Anterior cingulate cortex (tissue), 58 donors: ENCODE measurements at places on chromosomes 7 and 10.

DNA sequence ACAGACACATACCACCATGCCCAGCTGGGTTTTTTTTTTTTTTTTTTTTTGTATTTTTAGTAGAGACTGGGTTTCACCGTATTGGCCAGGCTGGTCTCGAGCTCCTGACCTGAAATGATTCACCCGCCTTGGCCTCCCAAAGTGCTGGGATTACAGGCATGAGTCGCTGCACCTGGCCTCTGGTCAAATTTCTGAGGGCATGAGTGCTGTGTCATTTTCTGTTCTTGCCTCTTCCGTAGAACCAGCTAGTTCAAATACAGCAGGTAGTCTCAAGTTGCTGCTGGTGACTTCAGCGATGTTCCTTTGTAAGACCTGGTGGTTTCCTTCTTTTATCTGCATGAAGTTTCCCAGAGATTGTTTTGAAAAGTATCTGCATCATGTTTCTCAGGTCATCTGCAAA lies 134.8 kb upstream of the SHH start:
- DNase-seq: no peak

DNA sequence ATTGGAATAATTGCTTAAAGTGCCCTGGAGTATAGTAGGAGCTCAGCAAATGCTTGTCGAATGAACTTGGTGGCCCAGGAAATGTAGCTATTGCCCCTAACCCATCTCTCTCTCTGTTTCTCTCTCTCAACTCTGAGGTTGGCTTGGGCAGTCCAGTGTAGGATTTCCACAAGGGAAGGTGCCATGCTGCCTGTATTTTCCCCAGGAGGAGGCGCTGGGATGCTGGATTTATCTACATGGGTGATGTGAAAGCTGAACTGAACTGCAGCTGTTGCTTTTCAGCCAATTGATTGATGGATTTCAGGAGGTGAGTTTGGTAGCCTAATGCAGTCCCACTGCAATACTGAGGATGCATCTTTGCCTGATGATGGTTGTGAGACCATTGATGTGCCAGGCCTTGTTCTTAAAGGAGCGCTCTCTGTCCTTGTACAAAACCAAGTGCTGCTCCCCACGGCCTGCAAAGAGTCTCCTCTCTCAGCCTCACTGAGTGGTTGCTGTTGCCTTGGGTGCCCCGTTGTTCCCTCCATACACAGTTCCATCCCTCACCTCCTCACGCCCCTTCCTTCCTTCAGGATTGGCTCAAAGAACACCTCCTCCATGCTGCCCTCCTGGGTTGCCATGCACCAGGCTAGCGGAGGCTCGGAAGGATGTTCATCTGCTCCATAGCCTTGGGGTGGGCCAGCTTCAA lies 200.6 kb downstream of the GLRX3 start:
- DNase-seq: no peak

DNA sequence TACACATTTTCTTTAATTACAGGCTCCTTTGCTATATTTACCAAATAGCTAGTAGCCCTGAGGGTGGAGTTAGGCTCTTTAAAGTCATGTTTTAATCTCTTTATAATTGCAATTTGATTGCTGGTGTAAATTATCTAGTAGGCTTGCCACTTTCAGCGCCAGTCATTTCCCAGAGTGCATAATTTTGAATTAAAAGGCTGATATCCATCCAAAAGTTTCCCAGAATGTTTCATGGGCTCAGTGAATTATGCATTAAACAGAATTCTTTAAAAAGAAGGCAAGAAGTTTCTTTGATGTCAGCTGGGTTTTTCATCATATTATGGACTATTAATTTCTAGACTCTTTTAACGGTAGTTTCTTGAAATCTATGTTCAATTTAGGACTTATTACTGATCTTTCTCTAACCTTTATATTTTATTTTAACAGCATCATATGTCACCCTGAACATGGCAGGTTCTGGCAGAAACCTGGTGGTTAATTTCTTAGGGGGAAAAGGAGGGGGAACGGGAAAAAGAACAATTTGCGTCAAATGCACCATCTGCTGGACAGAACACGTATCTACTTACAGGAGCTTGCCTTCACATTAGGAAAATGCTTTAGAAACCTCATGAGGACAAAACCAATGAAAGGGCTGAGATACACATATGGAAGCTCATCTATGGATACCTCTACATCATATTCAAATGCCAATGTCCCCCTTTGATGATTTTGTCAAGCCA lies 171.1 kb downstream of the GRM3 start:
- DNase-seq: peak; percentile 15

GRCh38 chr7:17429579-17429978 lies 131.1 kb downstream of the AHR start:
- no peak for DNase-seq

DNA sequence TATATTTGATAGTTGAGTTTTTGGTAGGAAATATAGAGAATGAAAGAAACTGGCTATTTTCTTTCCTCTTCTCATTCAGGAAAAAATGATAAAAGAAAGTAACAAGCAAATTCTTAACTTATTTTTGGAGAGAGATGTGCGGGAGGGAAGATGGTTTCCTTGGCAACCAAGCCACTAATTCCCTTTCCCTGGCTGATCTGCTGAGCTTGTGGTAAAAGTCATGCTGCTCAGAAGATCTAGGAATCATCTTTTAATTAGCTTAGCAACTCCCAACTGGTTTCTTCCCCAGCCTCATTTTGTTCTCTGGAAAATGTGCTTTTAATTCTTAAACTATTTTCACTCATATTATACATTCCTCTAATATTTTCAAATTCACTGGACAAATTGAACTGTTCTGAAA lies 11.8 kb downstream of the UROS start:
- DNase-seq: peak; percentile 14

DNA sequence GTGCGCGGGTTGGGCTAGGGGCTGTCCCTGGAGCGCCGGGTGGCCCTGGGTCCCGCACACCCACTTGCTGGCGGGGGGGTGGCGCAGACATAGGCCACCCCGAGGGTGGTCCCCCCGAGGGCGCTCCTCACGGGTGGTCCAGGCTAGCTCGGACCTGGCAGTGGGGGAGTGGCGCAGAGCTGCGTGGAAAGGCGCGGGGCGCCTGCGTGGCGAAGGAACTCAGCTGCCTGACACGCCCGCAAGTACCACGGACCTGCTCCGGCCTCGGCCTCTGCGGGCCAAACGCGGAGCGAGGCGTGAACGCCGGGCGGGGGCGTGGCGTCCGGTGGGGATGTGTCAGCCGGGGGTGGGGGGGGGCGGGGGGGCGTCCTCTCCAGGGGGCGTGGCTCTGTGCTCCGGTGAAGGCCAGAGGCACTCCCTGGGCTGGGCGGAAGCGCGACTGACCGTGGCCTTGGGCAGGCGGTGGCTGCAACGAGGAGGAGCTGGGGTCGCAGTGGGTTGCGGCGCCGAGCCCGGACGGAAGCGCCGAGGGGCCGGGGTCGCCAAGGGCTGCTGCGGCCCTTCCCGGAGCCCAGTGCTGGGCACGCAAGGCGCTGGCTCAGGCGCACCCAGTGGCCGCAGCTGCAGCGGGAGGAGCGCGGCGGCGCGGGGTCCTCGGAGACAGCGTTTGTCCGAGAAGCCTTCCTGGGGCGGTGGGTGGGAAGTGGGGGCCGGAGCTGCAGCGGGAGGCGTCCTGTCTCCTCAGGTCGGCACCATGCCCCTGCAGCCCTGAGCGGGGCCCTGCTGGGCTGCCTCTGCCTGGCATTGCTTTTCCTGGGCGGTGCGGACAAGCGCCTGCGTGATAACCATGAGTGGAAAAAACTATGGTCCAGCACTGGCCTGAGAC lies 58.9 kb upstream of the NUPR2 start:
- DNase-seq: no peak

- DNase-seq: no peak
These were observed 23.0 kb downstream of the ABLIM1 start for GRCh38 chr10:114635101-114635500.

DNA sequence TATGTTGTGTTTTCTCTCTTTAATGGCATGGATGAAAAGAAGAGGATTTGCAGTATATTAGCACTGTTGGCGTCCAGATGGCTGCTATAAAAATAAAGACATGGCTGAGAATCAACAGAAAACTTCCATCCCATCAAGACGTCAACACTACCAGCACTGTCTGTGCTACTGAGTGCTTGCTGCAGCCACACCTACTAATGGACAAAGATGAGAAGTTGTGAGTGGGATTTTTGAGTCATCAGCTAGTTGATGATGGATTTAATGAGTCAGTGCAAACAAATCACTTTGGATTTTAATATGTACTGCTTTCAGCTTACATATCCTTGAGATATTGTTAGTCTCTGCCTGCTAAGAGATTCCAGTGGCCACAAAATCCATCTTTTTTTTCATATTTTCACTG lies 631.0 kb upstream of the ANKRD30A start:
- DNase-seq: no peak

DNA sequence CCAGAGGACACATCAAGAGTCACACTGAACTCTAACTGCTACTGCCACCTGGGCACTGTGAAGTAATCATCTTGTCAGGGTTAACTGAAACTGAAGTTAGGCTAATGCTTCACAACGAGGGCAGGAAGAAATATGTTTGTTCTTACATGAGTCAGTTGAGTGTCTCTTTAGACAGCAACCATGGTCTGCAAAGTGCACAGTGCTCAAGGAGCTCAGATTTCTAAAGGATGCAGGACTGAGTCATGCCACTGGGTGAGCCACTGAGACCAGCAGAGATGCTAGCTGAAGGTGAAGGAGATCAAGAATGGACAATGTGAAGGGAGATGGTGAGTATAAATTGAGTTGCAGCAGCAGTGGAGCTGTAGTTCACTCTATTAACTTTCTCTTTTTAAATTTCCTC lies 76.0 kb upstream of the CTTNBP2 start:
- DNase-seq: no peak

- DNase-seq: no peak
These were observed 12.0 kb downstream of the PPP1R17 start for GRCh38 chr7:31699050-31699449.

DNA sequence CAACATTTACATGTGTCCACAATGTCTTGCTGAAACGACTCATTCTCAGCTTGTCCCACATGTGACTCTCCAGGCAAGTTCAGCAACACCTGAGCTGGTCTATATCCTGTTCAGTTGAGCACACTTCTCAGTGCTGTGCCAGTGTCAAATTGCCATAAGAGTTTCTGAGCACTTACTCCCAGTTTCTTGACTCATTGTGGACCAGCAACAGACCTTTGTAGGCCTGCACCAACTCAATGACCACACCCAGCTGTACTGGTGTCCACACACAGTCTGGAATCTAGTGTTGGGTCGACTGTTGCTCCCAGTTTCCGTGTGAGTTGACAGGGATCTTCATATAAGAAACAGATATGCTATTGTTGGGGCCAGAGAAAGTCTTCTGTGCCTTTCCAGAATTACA lies 88.0 kb downstream of the PTPN20 start:
- DNase-seq: no peak

DNA sequence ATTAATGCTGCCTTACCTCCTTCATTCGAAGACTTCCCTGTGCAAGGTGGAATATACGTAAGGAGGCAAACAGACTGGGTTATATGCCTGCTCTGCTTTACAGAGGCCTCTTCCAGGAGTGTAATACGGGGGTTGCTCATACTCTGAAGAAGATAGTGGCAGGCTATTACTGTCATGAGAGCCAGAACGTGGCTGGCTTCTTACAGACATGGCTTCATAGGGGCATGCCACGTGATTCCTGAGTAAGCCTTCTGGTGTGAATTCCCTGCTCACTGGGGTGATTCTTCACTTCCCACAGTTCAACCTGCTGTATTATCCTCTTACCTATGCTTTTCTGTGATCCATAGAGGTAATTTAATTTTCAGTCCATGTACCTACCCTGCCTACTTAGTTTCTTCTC lies 141.8 kb downstream of the ST7 start:
- no peak for DNase-seq

- DNase-seq: no peak
These were observed 6.7 kb downstream of the FAM180A start for GRCh38 chr7:135741905-135742304.

GRCh38 chr10:73786512-73786885 lies 1.1 kb downstream of the ZSWIM8 start:
- DNase-seq: no peak

DNA sequence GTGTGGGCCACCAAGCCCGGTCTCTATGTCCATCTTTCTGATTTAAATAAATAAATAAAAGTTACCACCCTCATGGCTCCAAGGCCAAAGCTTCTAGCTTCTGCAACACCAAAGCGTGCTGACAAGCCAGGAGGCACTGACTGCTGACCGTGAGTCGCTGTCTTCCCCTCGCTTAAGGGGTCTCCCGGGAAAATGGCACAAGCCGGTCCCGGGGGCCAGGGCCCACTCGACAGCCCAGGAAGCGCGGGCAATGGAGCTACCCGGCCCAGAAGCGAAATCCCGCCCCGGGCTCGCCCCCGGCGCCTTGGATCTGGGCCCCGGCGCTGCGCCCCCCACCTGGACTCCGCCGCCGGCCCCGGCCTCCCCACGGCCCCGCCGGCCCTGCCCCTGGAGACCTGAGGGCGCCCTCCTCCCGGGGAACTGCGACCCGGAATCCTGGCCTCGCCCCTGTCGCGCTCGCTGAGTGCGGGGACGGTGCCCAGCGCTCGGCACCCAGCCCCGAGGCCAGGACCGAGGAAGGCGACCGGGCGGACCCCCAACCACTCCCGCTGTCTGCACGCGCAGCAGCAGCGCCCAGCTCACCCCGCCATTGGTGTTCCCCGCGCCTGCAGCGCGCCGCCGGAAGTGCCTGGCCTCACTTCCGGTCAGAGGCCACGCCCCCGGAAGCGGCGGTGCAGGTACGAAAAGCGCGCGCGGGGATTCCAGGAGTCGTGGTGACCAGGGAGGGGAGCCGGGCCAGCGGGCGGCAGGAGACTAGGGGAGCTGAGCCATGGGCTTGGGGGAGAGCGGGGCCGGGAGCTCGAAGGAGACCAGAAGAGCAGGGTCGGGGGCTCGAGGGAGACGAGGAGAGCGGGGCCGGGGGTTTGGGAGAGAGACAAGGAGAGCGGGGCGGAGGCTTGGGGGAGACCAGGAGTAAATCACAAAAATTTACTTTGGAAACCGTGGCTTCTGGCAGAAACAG lies at the start of the genes MRM2 and NUDT1:
MRM2 (minus strand) TSS at position 626 of the 961 bp plus-strand sequence; CDS start at position 590, 36 bp downstream.
NUDT1 (plus strand) TSS at position 647 of the 961 bp plus-strand sequence. CDS start 2,349 bp downstream, outside the sequence.
- DNase-seq: peak; percentile 39

DNA sequence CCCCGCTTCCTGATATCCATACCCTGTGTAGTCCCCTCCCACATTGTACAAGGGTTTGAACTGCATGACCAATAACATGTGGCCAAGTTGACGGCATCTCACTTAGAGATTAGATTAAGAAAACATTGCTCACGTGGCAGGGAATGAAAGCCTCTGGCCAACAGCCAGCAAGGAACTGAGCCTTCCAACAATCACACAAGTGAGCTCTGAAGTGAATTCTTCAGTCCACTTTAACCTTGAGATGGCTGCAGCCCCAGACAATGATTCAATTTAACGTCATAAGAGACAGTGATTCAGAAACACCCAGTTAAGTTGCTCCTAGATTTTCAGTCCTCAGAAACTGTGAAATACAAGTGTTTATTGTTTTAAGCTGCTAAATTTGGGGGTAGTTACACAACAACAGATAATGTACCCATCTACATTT lies 165.9 kb upstream of the PLXNA4 start:
- no peak for DNase-seq

DNA sequence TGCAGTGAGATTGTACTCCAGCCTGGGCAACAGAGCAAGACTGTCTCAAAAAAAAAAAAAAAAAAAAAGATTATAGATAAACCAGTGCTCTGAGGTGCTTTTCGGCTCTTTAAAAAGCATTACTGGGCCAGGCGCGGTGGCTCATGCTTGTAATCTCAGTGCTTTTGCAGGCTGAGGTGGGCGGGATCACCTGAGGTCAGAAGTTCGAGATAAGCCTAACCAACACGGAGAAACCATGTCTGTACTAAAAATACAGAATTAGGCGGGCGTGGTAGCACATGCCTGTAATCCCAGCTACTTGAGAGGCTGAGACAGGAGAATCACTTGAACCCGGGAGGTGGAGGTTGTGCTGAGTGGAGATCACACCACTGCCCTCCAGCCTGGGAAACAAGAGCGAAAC lies 6.6 kb upstream of the HNRNPF start:
- no peak for DNase-seq

GRCh38 chr7:22356010-22356691 lies 803 bp downstream of the RAPGEF5 start:
- DNase-seq: no peak
